Kidney tubule cell (primary cell): ENCODE measurements at places on chromosomes 2 and 18.

DNA sequence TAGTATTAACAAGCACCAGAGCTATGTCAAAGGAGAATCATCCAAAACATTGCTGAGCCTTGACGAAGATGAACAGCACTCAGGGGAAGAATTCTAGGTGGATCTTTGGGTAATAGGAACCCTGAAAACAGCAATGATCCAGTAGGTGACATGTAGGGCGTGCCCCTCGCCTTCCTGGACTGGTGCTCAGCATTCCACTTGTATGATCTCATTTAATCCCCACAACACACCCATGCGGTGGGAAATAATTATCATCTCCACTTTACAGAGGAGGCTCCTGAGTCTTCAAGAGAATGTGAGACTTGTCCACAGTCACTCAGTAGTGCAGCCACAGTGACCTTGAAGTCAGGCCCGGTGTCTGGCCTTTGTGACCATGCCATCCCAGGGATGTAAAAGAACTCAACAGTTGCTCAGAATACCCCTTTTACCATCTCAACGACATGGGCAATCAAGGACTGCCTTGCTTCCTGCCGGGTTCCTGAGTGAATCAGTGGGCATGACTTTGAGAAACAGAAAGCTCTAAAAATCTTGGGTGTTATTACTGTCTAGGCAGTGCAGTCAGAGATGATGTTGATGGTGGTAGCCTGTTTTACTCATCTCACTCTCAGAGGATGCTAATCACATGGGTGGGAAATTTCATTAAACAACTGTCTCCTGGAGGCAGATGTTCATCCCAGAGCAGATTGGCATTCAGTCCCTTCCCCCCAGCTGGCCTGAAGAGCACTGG is 161.6 kb downstream of the BCL11A start:
- DNase-seq: no peak

- no peak for DNase-seq
Measured at GRCh38 chr2:168087401-168087800, 160.0 kb downstream of the STK39 start.

DNA sequence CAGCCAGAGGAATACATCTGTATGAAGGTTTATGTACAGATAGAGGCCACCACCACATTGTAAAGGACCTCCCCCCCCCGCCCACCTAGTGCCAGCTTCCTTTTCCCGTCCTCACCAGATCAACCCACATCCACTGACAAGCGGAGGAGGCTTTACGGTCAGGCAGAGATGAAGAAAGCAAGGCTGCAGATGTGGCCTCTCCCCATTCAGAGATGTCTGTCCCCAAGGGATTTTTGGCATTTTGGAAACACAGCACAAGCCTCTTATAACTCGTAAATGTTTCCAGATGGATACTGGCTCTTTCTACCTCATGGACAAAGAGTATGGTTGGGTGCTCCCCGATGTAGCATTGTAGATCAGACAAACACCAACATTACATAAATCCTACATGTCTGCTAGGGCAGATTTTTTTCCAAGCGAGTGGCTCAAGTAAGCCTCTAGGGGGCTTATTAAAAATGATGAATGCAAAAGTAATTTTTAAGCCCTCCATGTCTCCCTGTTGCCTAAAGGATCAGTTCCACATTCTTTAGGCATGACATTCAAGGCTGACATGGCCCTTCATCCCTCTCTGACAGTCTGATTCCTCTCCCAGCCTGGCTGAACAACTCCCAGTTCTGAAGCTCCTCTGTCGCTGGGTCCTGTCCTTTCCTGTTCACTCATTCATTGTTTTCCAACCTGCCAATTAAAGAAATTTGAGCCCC is 11.7 kb downstream of the VIT start:
- peak; percentile 57 for DNase-seq

GRCh38 chr2:238797537-238797936 is 50.3 kb upstream of the TWIST2 start:
- DNase-seq: no peak

DNA sequence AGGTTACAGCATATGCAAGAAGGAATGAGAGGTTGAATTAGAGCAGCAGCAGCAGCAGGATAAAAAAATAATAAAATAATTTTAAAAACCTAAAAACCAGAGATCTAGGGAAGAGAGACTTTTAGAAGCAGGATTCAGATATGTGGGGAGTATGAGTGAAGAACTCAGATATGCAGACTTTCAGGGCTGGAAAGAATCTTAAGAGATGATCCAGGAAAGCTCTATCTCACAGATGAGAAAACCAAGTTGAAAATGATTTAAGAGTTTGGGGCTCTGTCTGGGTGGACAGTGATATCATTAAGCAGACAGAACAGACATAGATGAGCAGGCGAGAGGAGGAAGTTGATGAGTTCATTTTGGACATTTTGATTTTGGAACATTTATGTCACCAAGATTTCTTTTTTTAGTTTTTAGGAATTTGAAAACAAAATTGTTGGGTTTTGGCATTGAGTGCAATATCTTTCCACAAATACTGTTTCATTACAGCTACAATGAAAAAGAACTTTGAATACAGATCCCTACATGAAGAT is 31.8 kb downstream of the BCL2 start:
- no peak for DNase-seq

DNA sequence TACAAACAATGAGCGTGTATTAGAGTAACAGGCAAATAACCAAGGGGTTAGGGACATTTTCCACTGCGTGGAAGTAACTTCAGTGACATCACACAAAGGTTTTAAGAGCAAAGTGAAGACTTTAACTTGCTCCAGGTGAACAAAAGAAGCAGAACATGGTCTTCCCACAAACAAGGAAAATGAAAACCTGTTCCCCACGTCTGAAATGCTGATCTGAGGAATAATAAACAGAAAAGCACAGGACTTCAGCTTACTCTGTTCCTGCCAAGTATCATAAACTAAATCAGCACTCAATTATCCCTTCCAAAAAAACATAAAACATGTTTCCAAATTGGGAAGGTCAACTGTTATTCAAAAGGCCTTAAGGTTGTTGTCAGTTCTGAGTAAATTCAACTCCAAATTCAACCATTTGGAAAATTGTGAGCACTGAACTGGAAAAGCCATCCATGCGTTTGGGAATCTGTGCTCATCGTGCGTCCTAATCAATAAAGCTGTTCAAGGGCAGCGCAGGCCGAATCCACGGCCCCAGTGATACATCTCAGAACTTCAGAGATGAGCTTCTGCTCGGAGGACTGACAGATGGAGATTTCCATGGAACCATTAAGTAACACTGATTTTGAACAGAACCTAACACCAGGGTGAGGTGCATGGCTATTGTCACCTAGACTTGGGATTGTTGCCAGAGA is 7.7 kb upstream of the SNTG2 start:
- DNase-seq: no peak

DNA sequence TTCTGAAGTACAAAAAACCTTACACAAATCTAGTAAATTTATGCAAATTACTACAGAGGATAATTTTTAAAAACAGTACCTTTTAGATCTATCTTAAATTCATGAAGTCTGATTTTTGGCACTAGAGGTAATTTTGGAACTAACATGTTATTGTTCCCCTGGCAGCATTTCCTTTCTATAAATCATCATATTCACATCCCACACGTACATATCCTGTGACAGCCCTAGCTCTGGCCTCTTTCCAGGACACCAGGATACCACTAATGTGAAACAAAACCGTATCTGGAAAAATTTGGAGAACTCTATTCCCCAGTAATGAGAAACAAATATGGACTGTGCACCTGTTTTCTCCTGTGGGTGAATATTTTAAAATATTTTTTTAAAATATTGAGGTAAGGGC is 14.0 kb upstream of the BIRC6 start:
- DNase-seq: no peak
